GDM1 (cell line): ENCODE measurements at places on chromosomes 6 and 20.

GRCh38 chr20:10443936-10444335, 8.8 kb downstream of the SLX4IP start:
- no peak for DNase-seq

DNA sequence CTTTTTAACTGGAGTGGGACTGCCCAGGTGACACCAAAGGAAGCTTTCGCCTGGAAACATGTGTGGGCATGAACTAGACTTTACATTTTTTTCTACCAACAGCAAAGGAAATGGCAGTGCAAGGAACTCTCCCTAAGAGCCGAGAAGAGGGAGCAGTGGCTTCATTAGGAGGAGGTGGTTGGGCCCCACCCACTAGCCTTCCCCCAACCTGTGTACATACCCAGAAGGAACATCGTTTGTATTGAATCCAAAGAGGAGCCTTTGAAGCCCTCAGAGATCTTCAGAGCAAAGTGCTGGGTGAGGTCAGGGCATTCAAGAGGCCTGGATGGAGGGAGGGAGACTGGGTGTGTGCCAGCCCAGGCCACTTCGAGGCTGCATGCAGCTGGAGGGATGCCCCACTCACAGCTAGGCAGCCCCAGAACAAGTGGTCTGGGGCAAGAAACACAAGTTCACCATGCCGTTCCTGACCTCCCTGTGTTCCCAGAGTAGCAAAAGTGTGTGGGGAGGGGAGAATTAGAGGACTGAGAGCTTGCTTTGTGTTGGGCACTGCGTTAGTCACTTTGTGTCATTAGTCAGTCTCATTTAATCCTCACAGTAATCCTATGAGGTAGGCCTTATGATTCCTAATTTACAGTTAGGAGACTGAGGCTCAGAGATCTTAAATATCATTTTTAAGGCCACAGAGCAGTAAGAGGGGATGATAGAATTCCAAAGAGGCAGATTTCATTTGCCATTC, 191.6 kb upstream of the SUPT3H start:
- DNase-seq = no peak

DNA sequence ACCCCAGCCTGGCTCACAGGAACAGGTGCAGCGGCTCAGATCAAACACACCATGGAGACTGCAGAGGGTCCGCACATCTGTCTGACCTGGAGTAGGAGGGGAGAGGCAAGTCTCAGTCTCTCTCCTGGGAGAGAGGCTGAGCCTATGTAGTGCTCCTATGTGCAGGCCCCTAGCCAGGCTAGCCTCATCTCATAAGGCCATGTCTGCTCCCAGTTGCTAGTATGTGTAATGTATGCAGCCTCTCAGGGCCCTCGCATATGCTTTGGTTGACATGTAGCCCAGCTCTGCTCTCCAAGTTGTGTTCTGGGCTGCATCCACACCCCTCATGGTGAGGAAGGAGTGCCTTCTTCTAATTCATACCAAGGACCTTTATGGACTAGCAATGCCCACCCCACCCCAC, 11.8 kb downstream of the TNXB start:
- no peak for DNase-seq

GRCh38 chr6:144351379-144352127, 66.4 kb downstream of the UTRN start:
- no peak for DNase-seq

GRCh38 chr6:108581932-108582475, 21.3 kb downstream of the FOXO3 start:
- no peak for DNase-seq

GRCh38 chr20:33079259-33079658, at the start of gene BPIFB4:
Gene BPIFB4, plus strand, starts transcription at chr20:33079643. Its CDS starts 1,884 bp downstream, at chr20:33081527.
- no peak for DNase-seq

- DNase-seq = no peak
Observed at GRCh38 chr20:8344631-8345030, 212.6 kb downstream of the PLCB1 start.

DNA sequence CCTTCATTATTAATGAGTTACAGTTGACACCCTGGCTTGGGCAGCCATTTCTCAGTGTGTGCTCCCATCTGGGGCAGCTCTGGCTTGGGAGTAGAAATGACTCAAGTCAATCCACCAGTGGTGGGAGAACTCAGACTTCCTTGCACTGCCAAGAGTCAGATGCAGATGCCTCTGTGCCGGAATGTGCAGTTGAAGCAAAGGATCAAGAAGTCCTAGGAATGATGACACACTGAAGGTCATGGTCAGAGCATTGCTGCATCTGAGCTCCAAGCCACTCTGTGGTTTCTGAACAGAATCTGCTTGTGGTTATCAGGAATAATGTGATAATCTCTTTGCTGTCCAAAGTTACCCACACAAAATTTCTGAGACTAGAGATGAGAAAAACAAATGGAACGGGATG, 19.5 kb upstream of the PAX1 start:
- DNase-seq = no peak

GRCh38 chr6:106056746-106057390, 29.3 kb upstream of the PRDM1 start:
- no peak for DNase-seq

GRCh38 chr6:16585805-16586204, 175.5 kb downstream of the ATXN1 start:
- no peak for DNase-seq

GRCh38 chr6:139159016-139159415, 24.1 kb downstream of the HECA start:
- no peak for DNase-seq

- no peak for DNase-seq
Observed at GRCh38 chr20:9035126-9035525, 33.8 kb upstream of the PLCB4 start.

- DNase-seq = no peak
Observed at GRCh38 chr6:12116264-12116800, 104.2 kb downstream of the HIVEP1 start.

DNA sequence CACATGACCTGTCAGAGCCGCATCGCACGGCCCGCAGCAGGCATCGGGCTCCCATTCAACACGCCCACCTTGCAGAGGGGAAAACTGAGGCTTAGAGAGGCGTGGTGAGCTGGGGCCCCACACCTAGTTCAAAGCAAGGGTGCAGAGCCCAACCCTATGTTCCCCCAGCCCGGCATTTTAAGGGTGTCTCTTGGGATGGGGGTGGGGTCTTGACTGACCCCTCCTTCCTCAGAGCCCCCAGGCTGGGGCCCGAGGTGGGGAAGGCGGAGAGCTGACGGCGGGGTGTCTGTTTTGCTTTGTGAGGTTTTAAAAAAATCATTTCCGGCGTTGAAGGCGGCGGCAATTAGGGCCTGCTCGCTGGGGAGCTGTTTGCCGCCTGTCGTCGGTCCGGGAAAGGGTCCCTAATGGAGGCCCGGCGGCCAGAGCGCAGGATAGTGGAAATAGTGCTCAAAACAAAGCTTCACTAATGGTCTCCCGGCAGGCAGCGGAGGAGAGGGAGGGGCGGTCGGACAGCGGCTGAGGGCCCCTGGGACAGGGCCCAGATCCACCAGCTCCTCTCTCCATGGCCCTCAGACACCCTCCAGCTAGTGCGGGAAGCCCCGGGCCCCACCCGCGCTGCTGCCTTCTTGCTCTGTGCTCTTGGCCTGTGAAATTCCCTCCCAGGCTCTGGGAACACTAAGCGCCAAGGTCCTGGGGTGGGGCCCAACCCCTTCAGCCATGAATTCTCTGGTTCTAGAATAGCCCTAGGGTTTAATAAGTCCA, 11.9 kb downstream of the VSTM2L start:
- no peak for DNase-seq

- DNase-seq = peak; percentile 59
Observed at GRCh38 chr6:3943331-3943765, 94.2 kb downstream of the FAM50B start.

DNA sequence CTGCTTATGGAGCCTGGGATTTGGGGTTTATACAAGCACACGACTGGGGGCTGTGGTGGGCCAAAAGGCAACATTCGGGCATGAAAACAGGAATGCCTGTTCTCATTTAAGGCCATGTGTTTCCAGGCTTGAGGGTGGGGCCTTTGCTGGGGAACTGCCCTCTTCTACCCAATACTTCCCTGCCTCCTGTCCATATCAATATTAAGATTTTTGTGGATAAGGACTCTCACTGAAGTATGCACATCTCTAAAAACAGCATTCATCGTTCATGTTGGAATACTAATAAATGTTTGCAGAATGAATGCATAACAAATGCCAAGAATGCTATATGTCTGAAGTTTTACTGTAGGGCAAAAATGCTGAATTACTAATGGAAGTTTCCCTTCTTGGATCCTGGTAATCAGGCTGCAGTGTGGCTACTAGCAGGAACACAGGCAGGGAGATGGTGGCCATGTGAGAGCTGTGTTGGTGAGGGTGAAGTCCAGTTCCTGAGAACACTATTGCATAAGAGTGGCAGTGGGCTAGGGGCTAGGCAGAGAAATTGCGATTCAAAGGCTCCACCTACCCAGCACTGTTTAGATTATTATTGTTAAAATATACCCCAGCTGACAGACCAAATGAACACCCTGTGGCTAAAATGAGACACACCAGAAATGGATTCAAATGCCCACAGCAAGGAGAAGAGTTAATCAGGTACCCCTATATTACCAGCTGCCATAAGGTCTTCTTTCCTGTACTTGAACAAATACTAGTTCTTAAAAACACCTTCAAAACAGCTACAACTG, 644.3 kb downstream of the EPM2A start:
- no peak for DNase-seq

DNA sequence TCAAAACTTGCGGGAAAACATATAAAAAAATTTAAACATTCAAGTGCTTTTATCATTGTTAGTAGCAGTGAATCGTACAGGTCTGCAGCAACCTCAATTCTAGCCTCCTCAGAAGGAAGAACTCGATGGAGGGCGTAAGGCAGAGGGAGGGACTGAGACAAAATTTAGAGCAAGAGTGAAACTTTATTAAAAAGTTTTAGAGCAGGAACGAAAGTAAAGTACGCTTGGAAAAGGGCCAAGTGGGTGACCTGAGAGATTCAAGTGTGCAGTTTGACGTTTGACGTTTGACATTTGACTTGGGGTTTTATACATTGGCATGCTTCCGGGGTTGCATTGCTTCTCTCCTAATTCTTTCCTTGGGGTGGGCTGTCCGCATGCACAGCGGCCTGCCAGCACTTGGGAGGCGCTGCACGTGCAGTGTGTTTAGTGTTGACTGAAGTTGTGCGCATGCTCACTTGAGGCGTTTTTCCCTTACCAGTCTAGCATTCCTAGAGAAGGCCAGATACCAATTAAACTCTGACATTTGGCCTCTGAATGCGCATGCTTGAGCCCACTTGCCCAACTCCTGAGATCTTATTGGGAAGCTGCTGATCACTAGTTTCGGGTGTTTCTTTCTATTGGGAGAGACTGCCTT, 82.6 kb downstream of the TBX18 start:
- no peak for DNase-seq

- no peak for DNase-seq
Observed at GRCh38 chr6:169912266-169913095, 161.1 kb downstream of the ERMARD start.

- DNase-seq = no peak
Observed at GRCh38 chr6:154394571-154394970, 38.0 kb upstream of the IPCEF1 start.

- DNase-seq = no peak
Observed at GRCh38 chr6:147156218-147156617, 48.0 kb upstream of the STXBP5 start.

DNA sequence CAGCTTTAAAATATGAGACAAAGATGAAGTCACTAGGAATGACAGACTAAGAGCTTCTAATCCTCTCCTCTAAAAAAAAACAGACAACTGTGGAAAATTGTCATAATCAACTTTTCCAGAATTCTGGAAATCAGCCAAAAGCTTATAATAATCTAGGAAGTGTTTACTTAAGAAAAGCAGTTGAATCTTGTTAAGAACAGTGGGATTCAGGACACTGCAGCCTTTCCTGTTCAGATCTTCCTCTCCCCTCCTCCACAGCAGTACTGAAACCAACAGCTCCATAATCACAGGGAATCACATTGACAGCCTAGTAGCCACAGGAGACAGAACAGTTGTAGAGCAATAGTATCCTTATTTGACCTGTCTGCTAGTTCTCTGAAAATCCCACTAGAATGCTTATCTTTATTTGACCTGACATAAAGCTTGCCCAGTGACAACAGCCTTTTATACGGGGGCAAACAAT, 41.6 kb downstream of the IBTK start:
- DNase-seq = no peak

DNA sequence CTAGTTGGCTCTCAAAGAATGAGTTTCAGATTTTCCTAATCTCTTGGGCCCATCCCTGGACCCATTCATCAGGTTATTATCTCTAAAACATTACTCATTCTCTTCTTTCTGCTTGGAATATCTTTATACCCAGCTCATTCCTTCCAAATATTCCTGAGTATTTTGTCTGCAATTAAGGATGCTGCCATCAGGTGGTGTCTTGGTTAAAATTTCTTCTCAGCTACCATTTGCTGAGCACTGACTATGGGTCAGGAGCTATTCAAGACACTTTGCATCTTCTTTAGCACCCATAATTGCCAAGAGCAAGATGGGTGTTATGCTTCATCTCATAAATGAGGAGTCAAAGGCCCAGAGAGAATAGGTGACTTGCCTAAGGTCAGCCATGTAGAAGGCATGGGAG, 8.4 kb downstream of the SUN5 start:
- no peak for DNase-seq

GRCh38 chr6:129140526-129140925, 257.6 kb downstream of the LAMA2 start:
- DNase-seq = no peak

DNA sequence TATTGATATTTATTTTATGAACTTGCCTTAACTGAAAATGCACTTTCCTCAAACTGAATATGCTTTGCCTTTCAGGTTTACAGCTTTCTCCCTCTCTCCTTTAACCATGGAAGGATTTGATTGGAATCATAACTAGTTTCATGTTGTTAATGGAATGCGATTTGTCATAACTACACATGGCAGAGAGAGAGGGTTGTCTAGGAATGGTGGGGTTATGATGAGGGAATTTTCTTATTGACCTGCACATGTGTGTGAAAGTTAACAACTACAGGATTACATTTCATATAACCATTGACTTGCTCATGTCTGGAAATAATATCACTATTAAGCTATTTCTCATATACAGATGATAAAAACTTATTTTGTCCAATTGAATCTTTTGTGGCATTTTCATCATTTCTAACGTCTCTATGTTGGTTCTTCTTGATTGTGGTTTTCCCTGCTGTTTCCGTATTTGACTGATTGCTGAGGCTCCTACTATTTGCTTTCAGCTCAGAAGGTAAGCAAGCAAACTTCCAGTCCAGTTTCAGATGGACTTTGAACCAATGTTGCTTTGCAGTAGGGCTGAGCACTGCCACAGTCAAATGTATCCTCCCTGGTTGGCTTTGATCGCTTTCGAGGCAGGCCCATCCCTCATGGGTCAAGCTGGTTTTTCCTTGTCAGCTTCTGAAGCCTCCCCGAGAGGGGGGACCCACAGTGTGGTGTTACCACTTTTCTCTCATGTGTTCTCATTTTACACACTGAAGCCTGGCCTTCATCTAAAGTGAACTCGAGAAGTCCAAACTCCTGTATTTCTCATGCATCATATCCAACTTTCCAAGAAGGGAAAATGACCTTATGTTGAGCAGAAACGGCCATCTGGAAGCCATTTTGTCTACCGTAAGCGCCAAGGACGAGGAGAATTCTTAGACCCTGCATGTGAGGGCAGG, 7.6 kb upstream of the CCN2 start:
- DNase-seq = no peak

DNA sequence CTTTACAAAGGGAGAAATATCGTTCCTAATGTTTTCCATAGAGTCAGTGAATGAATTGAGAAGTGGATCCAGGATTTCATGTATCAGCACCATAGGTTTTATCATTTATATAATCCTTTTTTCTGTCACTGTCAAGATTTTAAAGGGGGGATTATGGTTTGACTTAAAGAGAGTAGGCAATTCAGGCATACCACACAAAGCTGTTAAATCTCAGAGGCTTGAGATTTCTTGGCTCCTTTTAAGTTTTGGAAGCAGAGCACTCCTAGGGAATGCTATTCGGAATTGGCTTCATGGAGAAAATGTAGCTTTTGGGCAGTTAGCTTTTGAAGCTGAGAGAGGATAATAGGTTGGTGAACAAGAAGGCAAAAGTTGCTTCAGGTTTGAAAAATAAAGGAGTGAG, 274.7 kb downstream of the SOX4 start:
- DNase-seq = no peak
